ENCODE measurements at places on chromosomes 12 and 14. TPM values are rescaled to one million over a fixed set of nuclear protein-coding genes. Genes with fewer than 3 reads are reported as not detected.

- no peak for DNase-seq
These were observed 44.1 kb upstream of the FZD10 start for GRCh38 chr12:130118181-130118580.

GRCh38 chr12:12859690-12860089 is 31.7 kb upstream of the GPRC5A start:
- no peak for DNase-seq

DNA sequence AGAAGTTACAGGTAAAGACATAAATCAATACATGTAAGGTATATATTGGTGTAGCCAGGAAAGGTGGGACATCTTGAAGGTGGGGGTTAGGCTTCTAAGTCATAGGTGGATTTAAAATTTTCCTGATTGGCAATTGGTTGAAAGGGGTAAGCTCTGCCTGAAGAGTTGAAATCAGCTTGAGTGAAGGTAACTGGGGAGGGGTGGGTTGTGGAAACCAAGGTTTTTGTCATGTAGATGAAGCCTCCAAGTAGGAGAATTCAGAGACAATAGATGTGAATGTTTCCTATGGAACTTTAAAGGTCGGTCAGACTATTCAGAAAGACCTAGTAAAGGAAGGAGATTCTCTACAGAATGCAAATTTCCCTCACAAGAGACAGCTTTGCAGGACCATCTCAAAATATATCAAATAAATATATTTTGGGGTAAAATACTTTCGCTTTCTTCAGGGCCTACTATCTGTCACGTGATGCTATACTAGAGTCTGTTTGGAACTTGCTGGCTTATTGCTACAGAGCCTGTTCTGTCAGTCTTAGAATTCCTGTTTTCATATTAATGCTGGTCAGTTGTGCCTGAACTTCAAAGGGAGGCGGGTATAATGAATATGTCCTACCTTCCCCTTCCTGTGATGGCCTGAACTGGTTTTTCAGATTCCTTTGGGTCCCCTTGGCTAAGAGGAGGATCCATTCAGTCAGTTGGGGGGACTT is 20.6 kb upstream of the SPATA7 start:
- DNase-seq = no peak

DNA sequence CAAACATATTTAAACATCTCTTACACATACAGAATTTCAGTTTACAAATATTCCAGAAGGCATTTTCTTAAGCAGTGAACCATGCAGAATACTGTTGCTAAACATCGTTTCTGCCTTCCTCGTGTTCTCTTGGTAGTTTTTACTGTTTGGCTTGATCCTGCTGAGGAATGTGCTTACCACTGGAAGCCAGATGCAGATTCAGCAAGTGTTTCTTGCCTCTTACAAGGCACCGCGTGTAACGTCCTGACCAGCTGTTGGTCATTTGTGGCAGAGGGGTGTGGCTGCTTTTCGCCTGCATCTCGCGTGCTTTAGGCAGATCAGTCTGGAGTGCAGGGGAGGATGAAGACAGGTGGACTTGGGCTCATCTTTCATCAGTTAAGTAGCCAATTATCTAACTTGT is 12.4 kb downstream of the EIF2B1 start:
- no peak for DNase-seq

DNA sequence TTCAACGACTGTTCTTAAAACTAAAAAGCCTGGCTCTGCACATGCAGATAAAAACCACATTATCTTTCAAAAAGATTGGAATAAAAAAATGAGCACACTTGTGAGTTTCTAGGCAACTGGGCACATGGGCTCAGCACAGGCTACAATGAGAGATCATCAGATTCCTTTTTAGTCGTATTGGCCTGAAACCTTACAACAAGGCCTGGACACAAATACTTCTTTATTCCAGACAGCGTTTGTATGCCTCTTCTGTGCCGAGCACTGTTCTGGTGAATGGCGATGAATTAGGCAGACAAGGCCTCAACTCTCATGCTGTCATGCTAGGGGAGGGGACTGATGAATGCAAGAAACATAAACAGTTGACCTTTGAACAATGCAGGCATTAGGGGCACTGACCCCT is 463.0 kb downstream of the AACS start:
- no peak for DNase-seq

Gene GON7
- 11.2 TPM for total RNA-seq

Gene ESR2
- total RNA-seq = 0.32 TPM

Gene TAS2R31
- 1.7 TPM for total RNA-seq

Gene SIX6
- total RNA-seq = not detected

Gene ZC2HC1C
- 0.98 TPM for total RNA-seq

Gene CIROP
- total RNA-seq = not detected

Gene CRIP2
- 31.1 TPM for total RNA-seq

Measured in HCT116 (cell line).